ENCODE measurements at places on chromosomes 4 and X.

DNA sequence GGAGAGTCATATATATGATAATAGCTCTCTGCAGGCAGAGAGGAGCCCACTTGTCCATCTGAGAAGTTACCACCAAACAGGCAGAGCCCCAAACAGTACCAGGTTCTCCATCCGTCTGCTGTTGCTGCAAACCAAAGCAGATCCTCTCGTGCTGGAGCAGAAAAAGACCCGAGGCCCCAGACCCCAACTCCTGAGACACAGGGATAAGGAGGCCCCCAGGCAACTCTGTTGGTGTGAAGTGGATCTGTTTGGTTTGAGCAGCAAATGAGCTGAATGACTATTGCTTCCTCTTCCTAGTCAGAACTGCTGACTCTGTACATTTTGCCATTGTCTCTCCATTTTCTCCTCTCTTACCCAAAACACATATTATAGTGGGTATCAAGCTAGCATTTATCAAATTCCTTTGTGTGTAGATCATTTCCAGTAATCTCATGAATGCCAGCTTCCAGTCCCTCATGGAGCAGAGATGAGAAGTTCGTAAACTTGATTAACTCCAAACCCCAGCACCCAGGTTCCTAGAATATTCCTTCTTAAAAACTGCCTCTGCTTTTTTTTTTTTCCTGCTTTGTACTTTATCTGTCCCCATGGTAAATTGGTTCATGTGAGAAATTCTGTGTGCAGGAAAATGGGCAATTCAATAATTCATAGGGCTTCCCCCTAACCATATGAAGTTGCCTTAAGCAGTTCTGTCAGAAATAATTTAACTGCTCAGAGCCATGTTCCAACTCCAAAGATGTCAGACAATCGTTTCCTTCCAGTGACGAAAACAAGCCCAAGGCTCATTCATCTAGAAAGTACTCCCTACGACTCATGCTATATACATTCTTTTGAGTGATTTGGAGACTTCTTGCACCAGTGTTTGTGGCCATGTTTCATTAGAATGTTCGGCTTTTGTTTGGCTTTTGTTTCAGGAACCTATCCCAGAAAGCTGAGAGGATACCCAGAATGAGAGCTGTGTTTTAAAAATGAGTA, 98.6 kb upstream of the ATXN3L start:
- no peak for DNase-seq

- DNase-seq, result no peak
Measured at GRCh38 chrX:149950681-149951080, 12.4 kb upstream of the EOLA2 start.

GRCh38 chr4:99841129-99841528, 24.5 kb downstream of the DAPP1 start:
- DNase-seq, result no peak

GRCh38 chr4:189845145-189845846, 95.4 kb upstream of the FRG1 start:
- DNase-seq, result no peak

GRCh38 chrX:70998411-70999027, 67.6 kb upstream of the SLC7A3 start:
- DNase-seq, result peak; percentile 3

GRCh38 chr4:175418516-175418915, 393.5 kb downstream of the GPM6A start:
- DNase-seq, result no peak

DNA sequence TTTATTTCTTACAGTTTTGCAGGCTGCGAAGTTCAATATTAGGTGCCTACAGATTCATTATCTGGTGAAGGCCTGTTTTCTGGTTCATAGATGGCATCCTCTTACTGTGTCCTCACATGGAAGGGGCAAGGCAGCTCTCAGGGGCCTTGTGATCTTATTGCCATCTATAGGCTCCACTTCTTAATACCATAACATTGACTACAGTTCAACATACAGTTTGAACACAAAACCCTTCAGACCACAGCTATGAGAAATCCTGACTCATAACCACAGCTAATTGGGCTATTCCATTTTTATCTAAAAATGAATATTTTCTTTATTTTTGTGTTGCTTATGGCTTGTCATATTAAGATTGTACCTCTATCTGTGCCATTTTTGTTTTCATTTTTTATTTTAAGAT, 72.3 kb downstream of the STAG2 start:
- DNase-seq, result no peak

GRCh38 chr4:74357965-74358364, 7.0 kb upstream of the EREG start:
- no peak for DNase-seq

DNA sequence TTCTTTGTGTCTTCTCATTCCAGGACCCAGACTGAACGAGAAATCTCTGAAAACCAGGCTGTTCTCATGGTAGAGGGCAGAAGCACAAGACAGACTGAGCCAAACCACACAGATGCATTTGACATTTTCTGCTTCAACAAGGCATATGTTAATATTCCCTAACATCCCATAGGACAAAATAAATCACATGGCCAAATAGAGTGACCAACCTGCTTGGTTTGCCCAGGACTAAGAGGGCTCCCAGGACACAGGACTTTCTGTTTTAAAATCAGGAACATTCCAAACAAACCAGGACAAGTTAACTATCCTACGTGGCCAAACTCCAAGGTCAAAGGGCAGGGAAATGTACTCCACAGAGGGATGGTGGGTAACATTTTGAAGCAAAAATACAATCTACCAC, 11.7 kb downstream of the CTPS2 start:
- DNase-seq, result no peak

GRCh38 chr4:7841071-7841470, 98.6 kb downstream of the AFAP1 start:
- no peak for DNase-seq

- DNase-seq, result no peak
Measured at GRCh38 chr4:48011722-48012121, 4.8 kb downstream of the CNGA1 start.

- no peak for DNase-seq
Measured at GRCh38 chrX:129743821-129744220, 5.0 kb downstream of the XPNPEP2 start.

GRCh38 chrX:9493936-9494335, 29.1 kb downstream of the TBL1X start:
- no peak for DNase-seq

DNA sequence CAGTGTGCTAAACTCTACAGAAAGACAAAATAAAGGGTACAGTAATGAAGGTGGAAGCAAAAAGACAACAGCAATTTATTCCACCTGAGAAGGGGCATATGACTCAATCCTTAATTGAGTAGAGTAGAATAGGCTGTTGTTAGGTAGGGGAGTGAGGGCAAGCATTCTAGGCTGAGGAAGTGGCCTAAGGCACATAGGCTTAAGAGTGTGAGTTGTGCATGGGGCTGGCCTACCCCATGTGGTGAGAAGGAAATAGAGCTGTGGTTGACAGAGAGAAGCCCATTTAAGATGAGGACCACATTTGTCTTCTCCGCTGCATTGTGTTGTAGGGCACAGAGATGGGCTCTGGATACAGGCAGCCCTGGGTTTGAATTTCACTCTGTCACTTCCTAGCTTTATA, 3.4 kb upstream of the ZCCHC18 start:
- no peak for DNase-seq

DNA sequence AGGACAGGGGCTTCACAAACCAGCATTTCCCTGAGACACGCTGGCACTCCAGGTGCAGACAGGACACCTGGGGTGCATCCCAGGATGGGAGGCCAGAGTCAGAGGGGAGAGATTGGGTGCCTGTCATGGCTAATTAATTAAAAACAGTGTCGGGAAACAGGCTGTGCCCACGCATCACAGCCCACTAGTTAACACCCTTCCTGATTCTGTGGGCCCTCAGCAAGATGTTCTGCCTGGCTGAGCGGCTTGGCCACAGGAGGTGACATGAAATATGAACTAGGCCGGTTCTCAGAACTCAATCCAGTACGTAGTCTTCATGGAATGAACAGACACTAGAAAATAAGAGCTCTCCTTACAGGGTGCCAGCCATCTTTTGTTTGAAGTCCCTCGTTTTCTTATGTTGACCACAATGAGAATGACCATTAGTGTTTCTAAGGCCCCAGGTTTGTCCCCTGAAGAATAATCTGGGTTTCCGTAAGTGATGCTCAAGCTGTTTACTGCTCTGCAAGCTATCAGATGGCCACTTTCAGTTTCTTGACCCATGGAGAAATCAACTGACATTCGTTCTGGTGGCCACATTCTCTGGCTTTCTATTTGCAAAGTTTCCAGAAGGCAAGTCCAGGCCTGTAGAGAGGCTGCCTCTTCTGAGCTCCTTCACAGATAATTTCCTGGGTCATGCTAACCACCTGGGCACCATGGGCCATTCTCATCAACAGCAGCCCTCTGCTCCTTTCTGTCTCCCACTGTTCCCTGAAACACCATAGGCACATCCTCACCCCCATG, 72.3 kb downstream of the SLC34A2 start:
- no peak for DNase-seq

GRCh38 chr4:143381189-143382118, 44.8 kb downstream of the GAB1 start:
- DNase-seq, result no peak

GRCh38 chr4:3407930-3408792, 33.6 kb upstream of the HGFAC start:
- DNase-seq, result no peak

Data from GM12864 (cell line).